H9 (cell line): ENCODE measurements at places on chromosomes 1 and 21. TPM values are rescaled to one million over a fixed set of nuclear protein-coding genes. Genes with fewer than 3 reads are reported as not detected.

Gene NHLH1
- 1.3 and 1.5 TPM in 2 replicates for total RNA-seq

Gene HPDL
- total RNA-seq = 10.1 and 10.6 TPM in 2 replicates

Gene MAN1C1
- 9.3 and 9.9 TPM in 2 replicates for total RNA-seq

Gene GBP7
- not detected in 2 replicates for total RNA-seq

Gene TBX15
- 0.07 TPM in 1 of 2 replicates, not detected in the other for total RNA-seq

Gene NFASC
- total RNA-seq = 5.0 and 5.7 TPM in 2 replicates

Gene RBM11
- total RNA-seq = 1.7 and 2.8 TPM in 2 replicates

Gene WDR47
- 4.1 and 6.6 TPM in 2 replicates for total RNA-seq

GRCh38 chr1:24540906-24541710 lies 14.8 kb upstream of the NCMAP start:
- no peak for DNase-seq
- no peak overlapping the region for H3K27ac ChIP-seq
- H3K27me3 ChIP-seq = no peaks in the 10 kb centered on the region
- H3K4me3 ChIP-seq = no peak overlapping the region

- no peaks in the 10 kb centered on the region; the same call in 1 of the 2 replicates for H3K27me3 ChIP-seq
- no peak for DNase-seq
- no peak overlapping the region for H3K4me3 ChIP-seq
- H3K36me3 ChIP-seq = no peaks in the 10 kb centered on the region
- H3K4me1 ChIP-seq = no peaks in the 10 kb centered on the region
- H3K27ac ChIP-seq = no peak overlapping the region
Measured at GRCh38 chr1:235017719-235018118, 110.9 kb downstream of the TOMM20 start.

DNA sequence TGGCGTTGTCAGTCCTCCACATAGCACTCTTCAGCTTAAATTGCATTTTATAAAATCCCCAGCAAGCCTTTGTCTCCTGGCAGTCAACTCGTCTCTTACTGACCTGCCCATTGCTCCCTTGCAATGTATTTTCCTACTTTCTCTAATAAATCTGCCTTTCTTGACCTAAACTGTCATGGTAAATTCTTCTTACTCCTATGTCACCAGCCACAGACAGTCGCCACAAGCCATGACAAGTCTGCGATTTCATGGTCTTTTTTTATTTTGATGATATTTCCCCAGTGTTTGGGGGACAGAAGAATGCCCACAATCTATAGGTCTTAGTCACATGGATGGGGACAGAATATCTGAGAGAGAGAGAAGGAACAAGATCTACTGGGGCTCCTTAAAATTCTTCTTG lies 8.4 kb downstream of the IFNAR2 start:
- DNase-seq = no peak
- H3K27ac ChIP-seq = no peak overlapping the region
- H3K27me3 ChIP-seq = no peaks in the 10 kb centered on the region
- H3K36me3 ChIP-seq = peaks cover 55% of the 10 kb centered on the region

DNA sequence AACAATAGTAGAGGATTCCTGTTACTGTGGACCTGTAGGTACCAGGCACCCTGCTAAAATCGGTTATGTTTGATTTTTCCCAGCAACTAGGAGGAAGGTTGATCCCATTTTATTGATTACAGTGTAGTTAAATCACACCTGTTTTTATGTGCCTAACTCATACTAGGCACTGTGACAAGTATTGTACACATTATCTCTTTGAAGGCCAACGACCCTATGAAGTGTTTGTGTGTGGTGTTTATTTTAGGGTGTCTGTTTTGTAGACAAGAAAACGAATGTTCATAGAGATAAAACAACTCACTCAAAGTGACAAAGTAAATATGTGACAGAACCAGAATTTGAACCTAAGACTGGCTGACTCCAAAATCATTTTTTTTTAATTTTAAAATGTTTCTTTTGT lies 49.5 kb downstream of the FGGY start:
- no peaks in the 10 kb centered on the region for H3K4me1 ChIP-seq
- H3K27ac ChIP-seq = no peak overlapping the region
- no peak for DNase-seq
- H3K27me3 ChIP-seq = no peaks in the 10 kb centered on the region
- H3K36me3 ChIP-seq = no peaks in the 10 kb centered on the region; the same call in 1 of the 2 replicates

DNA sequence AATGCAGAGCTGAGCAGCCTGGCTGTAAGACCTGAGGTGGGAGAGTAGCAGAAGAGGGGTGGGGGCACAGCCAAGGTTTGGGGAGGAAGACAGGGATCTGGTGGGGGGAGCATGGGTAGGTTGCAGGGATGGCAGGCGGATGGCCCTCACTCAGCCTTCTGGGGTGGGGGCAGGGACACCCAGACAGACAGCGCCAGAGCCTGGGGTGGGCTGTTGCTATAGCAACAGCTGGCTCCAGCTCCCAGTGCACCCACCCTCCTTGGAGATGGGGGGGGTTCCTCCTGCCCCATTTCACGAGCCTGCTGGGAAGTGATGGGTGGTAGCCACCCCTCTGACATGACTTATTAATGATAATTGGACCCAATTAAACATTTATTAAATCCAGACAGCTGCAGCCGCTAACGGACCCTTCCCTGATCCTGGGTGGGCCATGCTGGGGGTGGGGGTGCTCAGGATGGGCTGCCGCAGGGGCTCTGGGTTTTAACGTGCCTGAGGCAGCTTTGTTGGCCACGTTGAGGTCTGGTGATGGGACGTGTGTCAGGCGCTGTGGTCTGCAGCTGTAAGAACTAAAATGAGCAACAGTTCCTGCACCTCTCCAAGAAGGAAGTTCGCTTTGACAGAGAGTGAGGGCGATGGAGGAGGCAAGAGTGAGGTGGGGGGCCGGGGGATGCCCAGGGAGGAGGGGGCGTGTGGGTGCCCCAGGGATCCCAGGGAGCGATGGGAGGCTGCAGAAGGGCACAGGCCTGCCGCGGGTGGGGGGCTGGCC lies 19.4 kb downstream of the AGRN start:
- H3K4me3 ChIP-seq = peak overlapping the region; percentile 72
- peaks cover 39% of the 10 kb centered on the region for H3K36me3 ChIP-seq
- H3K4me1 ChIP-seq = no peaks in the 10 kb centered on the region
- no peak for DNase-seq

GRCh38 chr1:43539726-43540434 lies 9.2 kb downstream of the PTPRF start:
- H3K4me3 ChIP-seq = no peak overlapping the region
- H3K27me3 ChIP-seq = no peaks in the 10 kb centered on the region

DNA sequence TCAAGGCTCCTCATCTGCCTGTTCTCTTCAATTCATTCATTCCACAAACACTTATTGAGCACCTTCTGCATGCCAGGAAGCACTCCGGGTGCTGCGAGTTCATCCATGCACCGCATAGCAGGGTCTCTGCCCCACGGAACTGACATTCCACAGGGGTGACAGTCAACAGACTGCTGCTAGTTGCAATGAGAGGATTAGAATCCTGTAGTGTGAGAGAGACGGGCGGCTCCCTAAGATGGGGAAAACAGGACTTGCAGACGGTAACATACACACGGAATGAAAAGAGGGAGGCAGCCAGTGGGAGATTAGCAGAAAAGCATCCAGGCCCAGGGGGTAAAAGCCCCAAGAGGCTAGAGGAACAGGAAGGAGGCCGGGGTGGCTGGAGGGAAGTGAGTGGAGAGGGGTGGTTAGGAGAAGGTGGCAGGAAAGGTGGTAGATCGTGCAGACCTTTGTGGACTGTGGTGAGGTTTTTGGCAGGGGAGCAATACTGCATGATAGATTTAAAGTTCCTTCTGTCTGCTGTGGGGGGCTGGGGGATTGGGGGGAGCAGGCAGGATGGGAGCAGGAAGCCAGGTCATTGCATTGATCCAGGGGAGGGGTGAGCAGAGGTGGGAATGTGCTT lies 6.6 kb downstream of the TNFRSF8 start:
- H3K36me3 ChIP-seq = peaks cover 4% of the 10 kb centered on the region; the same call in 1 of the 2 replicates
- H3K27me3 ChIP-seq = no peaks in the 10 kb centered on the region
- no peak overlapping the region; the same call in 2 of the 3 replicates for H3K4me3 ChIP-seq
- peaks cover 11% of the 10 kb centered on the region; the same call in 1 of the 2 replicates for H3K4me1 ChIP-seq
- no peak overlapping the region for H3K27ac ChIP-seq

GRCh38 chr1:186532466-186532865 lies 71.6 kb upstream of the PDC start:
- H3K27ac ChIP-seq = no peak overlapping the region
- no peaks in the 10 kb centered on the region for H3K27me3 ChIP-seq
- DNase-seq = no peak
- H3K36me3 ChIP-seq = no peaks in the 10 kb centered on the region
- H3K4me1 ChIP-seq = no peaks in the 10 kb centered on the region

DNA sequence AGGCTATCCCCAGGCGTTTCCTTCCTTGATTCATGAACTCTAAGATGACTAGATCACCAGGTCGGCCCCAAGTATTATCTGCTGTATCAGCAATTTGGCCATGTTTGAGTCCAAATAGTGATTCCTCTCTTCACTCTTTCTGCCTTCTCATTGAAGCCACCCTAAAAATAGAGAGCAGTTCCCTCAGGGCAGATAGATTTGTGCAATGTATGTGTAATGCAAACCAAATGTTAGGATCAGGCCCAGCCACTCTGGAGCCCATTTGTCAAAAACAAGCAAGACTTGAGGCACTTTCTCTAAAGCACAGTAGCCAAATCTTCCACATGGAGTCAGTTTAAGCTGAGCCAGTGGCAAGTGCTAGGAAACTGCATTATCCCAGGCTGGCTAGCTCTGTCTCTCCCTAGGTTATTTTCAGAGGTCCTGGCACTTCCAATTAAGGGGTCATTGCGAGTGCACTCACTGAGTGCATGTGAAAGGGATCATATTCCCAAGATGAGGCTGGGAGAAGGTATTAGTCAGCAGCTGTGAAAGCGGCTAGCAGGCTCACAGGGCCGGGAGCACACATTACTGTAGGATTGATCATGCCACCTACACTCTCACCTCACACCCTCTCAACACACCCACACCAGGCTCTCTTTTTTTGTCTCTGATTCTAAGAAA lies 97.9 kb upstream of the RAB3GAP2 start:
- DNase-seq = no peak
- H3K4me3 ChIP-seq = no peak overlapping the region

- H3K36me3 ChIP-seq = no peaks in the 10 kb centered on the region
- peak; percentile 87 for DNase-seq
- peaks cover 14% of the 10 kb centered on the region; the same call in 1 of the 2 replicates for H3K4me1 ChIP-seq
- H3K4me3 ChIP-seq = peak overlapping the region; percentile 88
Measured at GRCh38 chr1:151992303-151993083, 1.2 kb downstream of the S100A10 start.

GRCh38 chr1:172429331-172430127 lies 9.0 kb downstream of the C1orf105 start:
- no peak overlapping the region for H3K27ac ChIP-seq
- H3K4me3 ChIP-seq = no peak overlapping the region; the same call in 2 of the 3 replicates
- no peak for DNase-seq
- no peaks in the 10 kb centered on the region; the same call in 1 of the 2 replicates for H3K4me1 ChIP-seq
- peaks cover 1% of the 10 kb centered on the region; the same call in 1 of the 3 replicates for H3K36me3 ChIP-seq

DNA sequence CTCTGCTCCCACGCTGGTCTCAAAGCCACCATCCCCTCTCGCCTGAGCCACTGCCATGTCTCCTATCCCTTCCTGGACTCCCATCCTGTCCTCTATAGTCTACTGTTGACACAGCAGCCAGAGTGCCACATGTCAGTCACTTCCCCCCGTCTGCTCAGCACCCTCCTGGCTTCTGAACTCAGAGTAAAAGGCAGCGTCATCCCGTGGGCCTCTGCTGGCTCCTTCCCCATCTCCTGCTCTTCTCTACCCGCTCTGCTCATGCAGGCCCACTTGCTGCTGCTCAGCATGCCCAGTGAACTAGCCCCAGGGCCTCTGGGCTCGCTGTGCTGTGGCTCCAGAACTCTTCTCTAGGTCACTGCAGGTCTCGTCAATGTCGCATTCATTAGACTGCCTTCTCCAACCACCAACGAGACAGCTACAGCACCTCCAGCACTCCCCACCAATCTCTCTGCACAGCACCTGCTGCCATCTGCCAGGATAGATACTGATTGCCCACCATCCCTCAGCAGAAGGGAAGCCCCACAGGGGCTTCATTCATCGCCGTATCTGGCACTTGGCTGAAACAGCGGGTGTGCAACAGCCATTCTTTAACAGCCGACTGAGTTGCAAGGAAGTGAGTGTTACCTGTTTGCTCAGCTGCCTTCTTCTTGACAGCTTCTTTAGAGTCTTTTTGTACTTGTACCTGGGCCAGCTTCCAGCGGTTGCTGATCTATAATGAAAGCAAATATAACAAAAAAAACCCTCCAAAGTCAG lies 11.8 kb upstream of the SRM start:
- no peak overlapping the region for H3K27ac ChIP-seq
- H3K4me1 ChIP-seq = no peaks in the 10 kb centered on the region
- H3K4me3 ChIP-seq = no peak overlapping the region
- no peak for DNase-seq
- H3K36me3 ChIP-seq = peaks cover 51% of the 10 kb centered on the region
- H3K27me3 ChIP-seq = no peaks in the 10 kb centered on the region

GRCh38 chr1:84803604-84804003 lies 89.4 kb downstream of the LPAR3 start:
- no peaks in the 10 kb centered on the region for H3K27me3 ChIP-seq
- no peak overlapping the region for H3K4me3 ChIP-seq
- H3K4me1 ChIP-seq = no peaks in the 10 kb centered on the region
- no peaks in the 10 kb centered on the region for H3K36me3 ChIP-seq
- no peak overlapping the region for H3K27ac ChIP-seq

- no peak for DNase-seq
- peaks cover 2% of the 10 kb centered on the region; the same call in 1 of the 2 replicates for H3K36me3 ChIP-seq
- no peak overlapping the region for H3K4me3 ChIP-seq
- no peaks in the 10 kb centered on the region for H3K4me1 ChIP-seq
Measured at GRCh38 chr21:38211321-38211720, 45.5 kb upstream of the KCNJ15 start.

- H3K27ac ChIP-seq = no peak overlapping the region
- DNase-seq = no peak
- H3K36me3 ChIP-seq = peaks cover 11% of the 10 kb centered on the region
- H3K4me3 ChIP-seq = no peak overlapping the region
- 0 out of 2 replicates have a peak, but pooled peaks cover 2% of the 10 kb centered on the region for H3K4me1 ChIP-seq
Measured at GRCh38 chr21:37207441-37208009, 59.6 kb downstream of the VPS26C start.

DNA sequence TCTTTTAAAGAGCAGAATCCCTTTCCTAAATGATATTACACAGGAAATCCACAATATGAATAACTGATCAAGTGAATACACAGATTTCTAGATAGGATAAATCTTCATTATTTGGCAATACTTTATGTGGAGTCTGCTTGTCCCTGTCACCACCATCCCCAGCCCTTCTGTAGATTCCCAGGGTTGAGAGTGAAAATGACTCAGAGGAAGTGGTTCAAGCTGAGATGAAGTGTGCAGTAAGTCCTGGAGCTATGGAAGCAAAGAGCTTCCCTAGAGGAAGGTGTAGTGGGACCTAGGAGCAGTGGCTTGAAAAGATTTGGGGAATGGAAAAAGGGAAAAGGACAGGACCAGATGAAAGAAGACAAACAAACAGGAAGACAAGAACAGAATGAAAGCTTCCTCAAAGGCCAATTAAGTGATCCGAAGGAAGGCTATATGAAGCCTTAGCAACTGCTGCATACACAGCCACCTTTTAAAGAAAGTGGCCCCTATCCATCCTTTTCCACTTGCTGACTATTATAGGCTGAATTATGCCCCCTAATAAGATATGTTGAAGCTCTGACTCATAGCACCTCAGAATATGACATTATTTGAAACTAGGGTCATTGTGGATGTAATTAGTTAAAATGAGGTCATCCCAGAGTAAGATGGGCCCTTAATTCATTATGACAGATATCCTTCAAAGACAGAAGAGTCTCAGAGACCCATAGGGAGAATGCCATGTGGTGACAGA lies 96.5 kb upstream of the CAMK1G start:
- DNase-seq = no peak
- H3K27me3 ChIP-seq = no peaks in the 10 kb centered on the region
- H3K4me1 ChIP-seq = no peaks in the 10 kb centered on the region

- DNase-seq = peak; percentile 71
- H3K4me3 ChIP-seq = peak overlapping the region; percentile 89
- no peaks in the 10 kb centered on the region for H3K27me3 ChIP-seq
- H3K4me1 ChIP-seq = no peaks in the 10 kb centered on the region; the same call in 1 of the 2 replicates
- no peak overlapping the region for H3K27ac ChIP-seq
- peaks cover 18% of the 10 kb centered on the region for H3K36me3 ChIP-seq
Measured at GRCh38 chr1:154352581-154353459, 27.5 kb downstream of the ATP8B2 start.
